Cardiac muscle cell (in vitro differentiated cells and primary cell): ENCODE measurements at places on chromosomes 13 and 19. TPM values are rescaled to one million over a fixed set of nuclear protein-coding genes. Genes with fewer than 3 reads are reported as not detected.

DNA sequence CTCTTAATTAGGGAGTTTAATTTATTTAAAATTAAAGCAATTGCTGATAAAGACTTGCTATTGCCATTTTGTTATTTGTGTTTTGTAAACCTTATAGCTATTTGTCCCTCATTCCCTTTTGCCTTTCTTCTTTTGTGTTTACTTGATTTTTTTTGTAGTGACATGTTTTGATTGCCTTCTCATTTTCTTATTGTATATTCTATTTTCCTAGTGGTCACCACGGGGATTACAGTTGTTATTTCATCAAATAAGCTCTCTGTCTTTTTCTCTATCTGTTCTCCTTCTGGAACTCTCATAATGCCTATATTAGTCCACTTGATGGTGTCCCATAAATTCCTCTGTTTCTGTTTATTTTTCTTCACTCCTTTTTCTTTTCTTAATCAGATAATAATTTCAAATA lies 64.4 kb upstream of the FRY start:
- H3K4me1 ChIP-seq, result no peaks in the 10 kb centered on the region
- H3K36me3 ChIP-seq, result no peaks in the 10 kb centered on the region
- H3K4me3 ChIP-seq, result no peak overlapping the region
- no peak for DNase-seq
- no peaks in the 10 kb centered on the region for H3K27me3 ChIP-seq

PGLYRP1 gene
- total RNA-seq, result not detected in 2 replicates

GRCh38 chr13:48264058-48264457 lies 31.1 kb downstream of the ITM2B start:
- H3K4me3 ChIP-seq, result no peak overlapping the region
- no peaks in the 10 kb centered on the region for H3K27me3 ChIP-seq
- no peaks in the 10 kb centered on the region for H3K4me1 ChIP-seq
- no peak overlapping the region for H3K27ac ChIP-seq
- DNase-seq, result no peak

PPP5C gene
- total RNA-seq, result 109 and 130 TPM in 2 replicates

GRCh38 chr19:29798774-29799497 lies 12.9 kb upstream of the CCNE1 start:
- DNase-seq, result no peak
- H3K27me3 ChIP-seq, result no peaks in the 10 kb centered on the region
- no peaks in the 10 kb centered on the region for H3K36me3 ChIP-seq
- H3K4me1 ChIP-seq, result no peaks in the 10 kb centered on the region
- H3K27ac ChIP-seq, result no peak overlapping the region

ABHD13 gene
- total RNA-seq, result 14.2 and 18.0 TPM in 2 replicates

GRCh38 chr19:50551034-50551714 lies 17.1 kb downstream of the LRRC4B start:
- peaks cover 17% of the 10 kb centered on the region for H3K4me1 ChIP-seq
- no peak for DNase-seq
- H3K27me3 ChIP-seq, result no peaks in the 10 kb centered on the region
- no peak overlapping the region for H3K27ac ChIP-seq
- no peaks in the 10 kb centered on the region for H3K36me3 ChIP-seq

- no peaks in the 10 kb centered on the region for H3K27me3 ChIP-seq
- no peaks in the 10 kb centered on the region for H3K4me1 ChIP-seq
- H3K27ac ChIP-seq, result no peak overlapping the region
- no peak overlapping the region for H3K4me3 ChIP-seq
- DNase-seq, result no peak
These were observed 140.1 kb downstream of the ZNF486 start for GRCh38 chr19:20307127-20307526.

PCID2 gene
- 42.7 and 57.6 TPM in 2 replicates for total RNA-seq

DNA sequence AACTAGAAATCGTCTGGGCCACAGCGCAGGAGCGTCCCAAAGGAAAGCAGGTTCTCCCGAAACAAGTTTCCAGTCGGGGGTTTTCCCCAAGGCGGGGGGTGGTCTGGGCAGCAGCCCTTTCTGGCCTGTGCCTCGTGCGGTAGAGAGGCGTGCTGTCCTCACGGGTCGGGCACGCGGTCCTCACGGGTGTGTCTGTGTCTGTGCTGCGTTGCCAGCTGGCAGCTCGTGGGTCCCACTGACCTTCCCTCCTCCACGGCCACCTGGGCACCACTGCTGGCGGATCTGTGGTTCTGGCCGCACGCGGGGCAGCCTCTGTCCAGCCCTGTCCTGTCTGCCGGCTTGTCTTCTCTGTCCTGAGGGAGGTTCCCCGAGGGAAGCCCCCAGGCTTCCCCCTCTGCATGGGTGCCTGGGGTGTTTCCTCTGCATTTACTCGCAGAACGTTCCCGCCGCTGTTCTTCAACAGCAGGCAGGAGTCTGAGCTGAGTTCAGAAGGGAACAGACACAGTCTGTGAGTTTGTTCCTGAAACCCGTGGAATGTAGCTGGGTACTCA lies 98.2 kb upstream of the MCF2L start:
- no peak overlapping the region for H3K4me3 ChIP-seq
- peaks cover 15% of the 10 kb centered on the region for H3K36me3 ChIP-seq
- DNase-seq, result no peak
- peaks cover 7% of the 10 kb centered on the region for H3K4me1 ChIP-seq
- no peaks in the 10 kb centered on the region for H3K27me3 ChIP-seq

GRCh38 chr13:112719556-112719955 lies 29.7 kb downstream of the ATP11A start:
- H3K27ac ChIP-seq, result no peak overlapping the region
- no peak overlapping the region for H3K4me3 ChIP-seq
- no peaks in the 10 kb centered on the region for H3K36me3 ChIP-seq
- no peak for DNase-seq

DNA sequence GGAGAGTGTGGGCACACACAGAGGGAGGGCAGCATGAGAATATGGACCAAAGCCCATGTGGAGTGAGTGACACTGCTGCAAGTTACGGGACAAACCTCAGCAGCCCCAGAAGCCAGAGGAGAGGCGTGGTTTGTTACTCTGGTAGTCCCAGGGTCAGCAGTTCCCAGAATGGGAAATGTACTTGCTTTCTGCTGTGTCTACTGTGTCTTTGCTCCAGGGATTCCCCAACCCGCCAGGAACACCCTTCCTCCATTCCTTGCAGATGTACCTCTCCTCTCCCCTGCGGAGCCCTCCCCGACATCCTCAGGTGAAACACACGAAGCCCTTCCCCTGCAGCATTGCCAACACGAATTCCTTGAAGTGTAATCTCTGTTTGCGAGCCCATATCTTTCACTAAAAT lies 47.2 kb downstream of the MYO16 start:
- H3K27me3 ChIP-seq, result no peaks in the 10 kb centered on the region
- no peak overlapping the region for H3K4me3 ChIP-seq
- DNase-seq, result no peak
- H3K36me3 ChIP-seq, result no peaks in the 10 kb centered on the region

ATP12A gene
- not detected in 2 replicates for total RNA-seq

DNA sequence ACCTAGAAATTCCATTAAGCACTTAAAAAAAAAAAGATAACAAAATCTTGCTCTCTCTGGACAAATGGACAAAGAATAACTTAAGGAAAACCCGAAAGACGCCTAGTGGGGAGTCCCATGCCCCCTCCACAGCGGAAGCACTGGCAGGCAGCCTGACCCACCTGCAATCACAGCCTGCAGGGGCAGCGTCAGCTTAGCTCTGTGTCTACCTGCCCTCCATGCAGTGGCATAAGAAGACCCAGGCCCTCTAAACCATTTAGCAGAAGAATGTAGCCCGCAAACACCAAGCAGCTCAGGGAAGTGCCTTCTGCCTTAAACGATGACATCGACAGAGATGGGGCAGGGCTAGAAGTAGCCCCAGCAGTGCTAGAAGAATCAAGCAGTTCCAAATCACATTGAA lies 36.0 kb downstream of the KCTD15 start:
- H3K4me1 ChIP-seq, result no peaks in the 10 kb centered on the region
- no peak overlapping the region for H3K27ac ChIP-seq
- H3K4me3 ChIP-seq, result no peak overlapping the region
- no peaks in the 10 kb centered on the region for H3K27me3 ChIP-seq

DNA sequence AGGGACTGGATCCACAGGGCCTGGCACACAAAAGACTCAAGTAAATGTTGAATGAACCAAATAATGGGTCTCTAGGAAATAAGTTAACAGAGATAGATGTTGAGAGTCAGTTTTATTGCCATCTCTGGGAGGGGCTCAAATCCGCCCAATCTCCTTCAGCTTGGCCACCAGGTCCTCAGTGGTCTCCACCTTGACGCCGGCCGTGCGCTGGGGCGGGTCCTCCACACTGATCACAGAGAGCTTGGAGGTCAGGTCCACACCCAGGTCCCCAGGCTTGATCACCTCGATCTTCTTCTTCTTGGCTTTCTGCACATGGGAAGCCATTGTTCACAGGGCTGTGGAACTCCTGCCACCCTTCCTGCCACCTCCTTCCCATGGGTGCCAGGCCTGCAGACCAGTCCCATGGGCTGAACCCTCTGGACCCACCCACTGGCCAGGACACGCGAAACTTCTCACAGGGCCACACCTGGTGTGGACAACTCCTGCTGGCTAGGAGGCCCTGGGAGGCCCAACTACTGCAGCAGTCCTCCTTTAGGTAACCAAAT lies 3.2 kb upstream of the VSIG10L start:
- H3K4me3 ChIP-seq, result no peak overlapping the region
- H3K36me3 ChIP-seq, result peaks cover 4% of the 10 kb centered on the region
- no peak overlapping the region for H3K27ac ChIP-seq
- peaks cover 3% of the 10 kb centered on the region for H3K4me1 ChIP-seq
- no peak for DNase-seq

DNA sequence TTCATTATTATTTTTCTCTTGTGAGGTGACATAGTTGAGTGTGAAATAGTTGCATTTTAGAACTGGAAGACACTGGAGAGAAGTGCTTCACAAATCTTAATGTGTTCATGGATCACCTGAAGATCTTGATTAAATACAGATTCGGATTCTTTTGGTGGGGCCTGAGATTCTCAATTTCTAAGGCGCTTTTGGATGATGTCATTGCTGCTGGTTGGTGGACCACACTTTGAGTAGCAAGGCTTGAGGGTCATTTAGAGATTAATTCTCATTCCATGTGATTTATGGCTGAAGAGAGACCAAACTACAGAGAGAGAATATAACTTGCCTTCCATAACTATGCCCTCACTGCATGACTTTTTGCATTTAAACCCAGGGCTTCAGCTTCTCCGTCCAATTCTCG lies 27.2 kb downstream of the CEACAM8 start:
- H3K4me3 ChIP-seq, result no peak overlapping the region
- DNase-seq, result no peak
- H3K4me1 ChIP-seq, result peaks cover 14% of the 10 kb centered on the region
- no peak overlapping the region for H3K27ac ChIP-seq

IGFL2 gene
- total RNA-seq, result not detected in 2 replicates
